Epithelial cell of proximal tubule (primary cell): ENCODE measurements at places on chromosomes 16 and 17. TPM values are rescaled to one million over a fixed set of nuclear protein-coding genes. Genes with fewer than 3 reads are reported as not detected.

The MT1E gene
- total RNA-seq = 724 and 1,203 TPM in 2 replicates

The HIGD1B gene
- total RNA-seq = not detected in 2 replicates

The INPP5K gene
- total RNA-seq = 10.7 and 27.3 TPM in 2 replicates

DNA sequence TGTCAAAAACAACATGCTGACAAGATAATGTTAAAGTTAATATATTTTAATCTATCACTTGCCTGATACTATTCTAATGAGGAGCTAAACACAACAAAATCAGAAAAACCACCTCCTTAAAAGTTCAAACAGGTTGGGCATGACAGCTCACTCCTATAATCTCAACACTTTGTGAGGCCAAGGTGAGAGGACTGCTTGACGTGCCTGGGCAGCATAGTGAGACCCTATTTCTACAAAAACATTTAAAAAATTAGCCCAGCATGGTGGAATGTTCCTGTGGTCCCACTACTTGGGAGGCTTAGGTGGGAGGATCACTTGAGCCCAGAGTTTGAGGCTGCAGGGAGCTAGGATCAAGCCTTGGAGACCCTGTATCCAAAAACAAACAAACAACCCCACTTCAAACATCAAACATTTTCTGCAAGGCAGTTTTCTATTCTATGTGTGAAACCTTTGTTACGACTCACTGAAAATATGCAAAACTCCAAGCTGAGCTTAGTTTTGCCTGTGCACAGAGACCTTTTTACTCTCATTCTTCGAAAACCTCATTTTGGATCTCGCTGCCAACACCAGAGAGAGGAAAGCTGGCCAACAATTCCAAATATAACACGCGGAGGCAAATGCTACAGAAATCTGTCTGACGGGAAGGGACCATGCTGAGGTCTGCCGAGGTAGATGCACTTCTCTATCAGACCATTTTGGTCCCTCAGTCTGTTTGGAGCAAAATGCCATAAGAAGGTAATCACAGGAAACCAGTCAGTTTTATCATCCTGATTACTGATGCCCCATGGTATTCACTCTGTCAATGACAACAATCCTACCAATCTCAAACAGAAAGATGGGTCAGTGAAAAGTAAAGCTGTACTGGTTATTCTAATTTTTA, 6.2 kb downstream of the PHF12 start:
- DNase-seq = no peak

DNA sequence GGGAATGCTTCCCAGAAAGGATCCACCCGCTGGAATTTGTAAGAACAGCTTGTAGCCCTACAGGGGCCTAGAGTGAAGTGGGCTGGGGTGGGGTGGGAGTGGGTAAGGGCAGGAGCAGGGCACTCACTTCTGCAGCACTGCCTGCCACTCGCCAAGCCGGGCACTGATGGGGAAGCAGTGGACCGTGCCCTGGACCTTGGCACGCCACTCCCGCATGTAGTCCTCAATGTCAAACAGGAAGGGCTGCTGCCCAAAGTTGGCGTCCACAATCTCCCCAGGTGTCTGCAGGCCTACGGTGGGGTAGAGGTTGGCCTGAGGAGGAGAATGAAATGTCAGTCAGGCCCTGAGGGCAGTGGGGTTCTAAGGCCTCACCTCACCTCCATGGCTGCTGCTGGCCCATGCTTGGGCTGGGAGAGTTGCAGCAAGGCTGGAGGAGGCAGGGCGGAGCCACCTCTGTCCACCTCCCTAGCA, 15.7 kb upstream of the GFOD2 start:
- no peak for DNase-seq

DNA sequence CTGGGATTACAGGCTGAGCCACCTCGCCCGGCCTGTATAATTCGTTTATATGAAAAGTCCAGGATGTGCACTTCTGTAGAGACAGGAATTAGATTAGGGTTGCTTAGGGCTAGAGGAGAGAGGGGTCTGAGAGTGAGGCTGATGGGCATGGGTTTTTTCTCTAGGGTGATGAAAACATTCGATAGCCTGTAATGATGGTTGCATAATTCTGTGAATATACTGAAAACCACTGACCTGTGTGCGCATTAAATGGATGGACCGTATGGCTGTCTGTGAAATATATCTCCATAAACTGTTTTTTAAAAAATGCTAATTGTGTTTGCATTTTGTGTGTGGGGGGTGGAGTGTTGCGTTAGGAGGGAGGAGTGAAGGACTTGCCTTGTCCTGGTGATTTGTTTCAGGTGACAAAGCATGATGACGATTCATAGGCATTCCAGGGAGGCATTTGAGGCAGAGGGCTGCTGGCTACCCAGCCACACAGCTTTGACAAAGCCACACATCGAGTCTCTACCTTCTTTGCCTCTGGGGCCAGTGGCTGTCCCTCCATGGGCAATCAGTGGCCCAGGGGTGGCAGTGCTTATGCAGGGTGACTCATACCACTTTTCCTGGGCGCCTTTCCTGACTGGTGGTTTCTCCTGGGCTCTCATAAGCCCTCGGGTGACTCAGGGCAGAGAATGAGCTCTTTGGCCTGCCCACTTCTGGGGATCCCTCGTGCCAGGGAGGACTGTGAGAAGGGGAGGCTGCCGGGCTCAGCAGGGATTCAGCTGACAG, 148.5 kb upstream of the WSCD1 start:
- DNase-seq = peak; percentile 12

- no peak for DNase-seq
Observed at GRCh38 chr17:42669977-42670788, 6.6 kb downstream of the PLEKHH3 start.

DNA sequence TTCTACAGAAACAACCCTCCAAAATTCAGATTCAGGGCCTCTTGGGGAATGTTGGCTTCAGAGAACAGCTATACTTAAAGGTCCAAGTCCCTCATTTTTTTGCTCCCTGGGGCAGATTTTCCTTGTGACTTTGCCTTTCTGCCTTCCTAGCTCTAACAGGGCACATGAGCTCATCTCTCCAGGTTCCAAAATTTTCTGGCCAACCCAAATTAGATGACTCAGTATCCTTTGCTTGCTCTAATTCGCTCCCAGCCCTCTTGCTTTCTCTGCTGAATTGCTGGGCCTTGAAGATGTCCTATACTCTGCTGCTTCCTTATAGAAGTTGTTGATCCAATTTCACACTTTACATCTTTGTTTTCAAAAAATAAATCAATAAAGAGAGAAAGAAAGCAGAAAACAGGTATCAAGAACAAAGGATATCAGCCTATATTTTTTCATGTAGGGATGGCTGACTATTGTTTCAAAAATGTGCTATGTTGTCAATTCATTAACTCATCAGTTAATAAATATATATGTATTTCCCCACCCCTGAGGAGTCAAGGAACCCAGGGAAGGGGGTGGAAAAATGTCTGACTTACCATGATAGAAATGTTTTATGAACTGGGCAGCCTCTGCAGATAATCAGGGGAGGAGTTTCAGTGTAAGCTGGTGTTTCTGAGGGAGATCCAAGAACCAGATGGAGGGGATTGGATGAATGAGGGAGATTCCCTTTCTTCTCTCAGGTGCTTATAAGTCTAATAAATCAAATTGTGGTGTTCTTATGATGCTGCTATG, 1.0 kb upstream of the KRTAP4-2 start:
- DNase-seq = peak; percentile 4

GRCh38 chr16:27431773-27432532, 30.0 kb downstream of the IL21R start:
- DNase-seq = no peak

- DNase-seq = no peak
Observed at GRCh38 chr16:77944631-77945030, 77.7 kb upstream of the CLEC3A start.

GRCh38 chr16:87701505-87701921, 64.3 kb downstream of the KLHDC4 start:
- DNase-seq = no peak
